ENCODE measurements at places on chromosomes 12 and 14.

DNA sequence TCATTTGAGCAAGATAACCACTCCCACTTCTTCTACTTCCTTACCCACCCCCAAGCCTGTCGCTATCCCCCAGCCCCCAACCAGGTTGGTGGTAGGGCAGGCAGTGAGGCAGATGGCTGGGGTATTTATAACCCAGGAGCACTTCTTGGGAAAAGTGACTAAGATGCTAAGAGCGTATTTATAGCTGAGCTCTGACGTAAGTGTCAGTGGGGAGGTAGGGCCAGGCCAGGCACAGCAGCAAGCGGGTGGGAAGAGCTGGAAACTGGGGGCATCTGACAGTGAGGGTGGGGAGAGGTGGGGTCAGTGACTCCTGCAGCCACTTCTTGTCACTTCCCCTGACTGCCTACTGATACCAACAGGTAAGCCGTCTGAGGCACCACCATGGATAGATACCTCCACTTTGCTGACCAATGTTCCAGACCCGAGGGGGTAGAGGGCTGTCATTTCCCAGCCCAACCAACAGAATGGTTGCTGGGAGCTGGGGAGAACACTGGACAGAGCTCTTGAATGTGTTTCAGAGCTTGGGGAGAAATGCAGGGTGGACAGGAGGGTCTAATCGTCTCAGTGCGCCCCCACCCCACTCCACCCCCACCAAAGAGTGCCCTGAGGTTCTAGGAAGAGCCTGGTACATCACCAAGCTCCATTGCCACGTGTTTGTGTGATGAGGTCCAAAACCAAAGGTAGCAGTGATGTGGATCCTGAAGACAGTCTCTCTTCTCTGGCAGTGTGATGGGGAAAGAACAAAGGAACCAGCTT lies 2.7 kb upstream of the INHBE start:
- no peak for DNase-seq

DNA sequence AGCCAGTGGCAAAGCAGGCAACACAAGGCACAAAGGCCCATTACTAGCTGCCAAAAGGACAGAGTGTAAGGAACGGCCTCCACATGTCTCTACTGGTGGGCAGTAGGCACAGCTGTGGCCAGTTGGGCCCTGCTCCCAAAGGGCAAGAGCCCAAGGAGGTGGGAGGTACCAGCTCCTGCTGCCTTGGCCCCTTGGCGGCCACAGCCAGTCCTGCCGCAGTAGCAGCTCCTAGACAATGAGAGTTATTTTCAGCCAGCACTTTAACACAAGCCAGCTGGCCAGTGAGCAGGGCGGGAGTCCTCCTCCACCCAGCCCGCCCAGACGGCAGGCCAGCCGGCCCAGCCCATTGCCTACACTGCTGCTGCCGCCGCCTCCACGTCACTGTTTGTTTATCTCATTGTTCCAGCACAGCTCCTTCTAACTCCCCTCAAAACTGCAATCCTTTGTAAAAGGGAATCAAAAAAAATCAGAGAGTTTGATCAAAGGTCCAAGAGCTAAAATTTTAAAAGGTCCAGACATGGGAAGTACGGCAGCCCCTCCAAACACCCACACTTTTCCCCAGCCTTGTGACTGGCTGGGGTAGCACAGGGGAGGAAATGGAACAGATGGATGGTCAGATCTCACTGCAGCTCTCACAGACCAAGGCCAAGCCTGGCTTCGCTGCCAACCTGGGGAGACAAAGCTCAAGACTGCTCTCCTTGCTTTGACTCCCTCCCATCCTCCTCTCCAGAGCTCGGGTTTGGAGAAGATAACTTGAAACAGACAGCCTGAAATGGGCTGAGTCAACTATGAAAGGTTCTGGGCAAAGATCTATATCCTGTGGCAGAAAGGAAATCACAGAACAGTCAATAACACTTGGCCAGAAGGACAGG lies 33.5 kb downstream of the FMNL3 start:
- DNase-seq: no peak

DNA sequence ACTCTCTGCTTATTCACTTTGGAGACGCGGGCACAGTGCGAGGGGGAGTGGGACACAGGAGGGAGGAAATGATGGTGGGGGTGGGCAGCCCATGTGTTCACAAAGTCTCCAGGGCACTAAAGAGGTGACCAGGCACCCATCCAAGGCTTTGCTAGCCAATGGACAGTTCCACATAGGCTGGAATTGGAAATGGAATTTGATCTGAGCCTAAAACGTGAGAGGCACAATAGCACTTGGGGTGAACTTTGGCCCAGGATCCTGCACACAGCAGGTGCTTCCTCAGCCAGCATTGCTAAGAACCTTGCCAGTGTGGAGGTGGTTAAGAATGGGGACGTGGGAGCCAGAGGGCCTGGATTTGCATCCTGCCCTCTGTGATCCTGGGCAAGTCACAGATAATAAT lies 193.8 kb downstream of the CHST11 start:
- DNase-seq: no peak

- no peak for DNase-seq
Measured at GRCh38 chr12:87469295-87469694, 559.9 kb downstream of the C12orf50 start.

- DNase-seq: no peak
Measured at GRCh38 chr12:116443821-116444589, 115.2 kb upstream of the MAP1LC3B2 start.

DNA sequence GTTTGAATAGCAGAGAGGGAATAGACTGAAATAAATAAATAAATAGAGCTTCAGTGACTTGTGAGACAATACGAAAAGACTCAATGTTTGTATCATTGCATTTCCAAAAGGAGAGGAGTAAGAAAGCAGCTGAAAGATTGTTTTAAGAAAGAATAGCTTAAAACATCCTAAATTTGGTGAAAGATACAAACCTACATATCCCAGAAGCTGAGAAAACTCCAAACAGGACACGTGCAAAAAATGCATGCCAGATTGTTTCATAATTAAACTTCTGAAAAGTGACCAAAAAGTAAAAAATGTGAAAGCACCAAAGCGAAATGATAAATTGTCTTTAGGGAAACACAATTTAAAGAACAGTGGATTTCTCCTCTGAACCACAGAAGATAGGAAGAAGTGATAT lies 711.0 kb downstream of the AACS start:
- no peak for DNase-seq

GRCh38 chr12:6827437-6827911 lies 733 bp upstream of the P3H3 start:
- peak; percentile 31 for DNase-seq

- no peak for DNase-seq
Measured at GRCh38 chr12:27964123-27964522, 8.4 kb downstream of the PTHLH start.

GRCh38 chr12:68036642-68037041 lies 47.4 kb downstream of the IFNG-AS1 start:
- DNase-seq: no peak

GRCh38 chr14:71399057-71399487 lies 491.8 kb downstream of the PCNX1 start:
- DNase-seq: no peak

GRCh38 chr12:29582677-29583272 lies 85.3 kb upstream of the OVCH1 start:
- DNase-seq: no peak

DNA sequence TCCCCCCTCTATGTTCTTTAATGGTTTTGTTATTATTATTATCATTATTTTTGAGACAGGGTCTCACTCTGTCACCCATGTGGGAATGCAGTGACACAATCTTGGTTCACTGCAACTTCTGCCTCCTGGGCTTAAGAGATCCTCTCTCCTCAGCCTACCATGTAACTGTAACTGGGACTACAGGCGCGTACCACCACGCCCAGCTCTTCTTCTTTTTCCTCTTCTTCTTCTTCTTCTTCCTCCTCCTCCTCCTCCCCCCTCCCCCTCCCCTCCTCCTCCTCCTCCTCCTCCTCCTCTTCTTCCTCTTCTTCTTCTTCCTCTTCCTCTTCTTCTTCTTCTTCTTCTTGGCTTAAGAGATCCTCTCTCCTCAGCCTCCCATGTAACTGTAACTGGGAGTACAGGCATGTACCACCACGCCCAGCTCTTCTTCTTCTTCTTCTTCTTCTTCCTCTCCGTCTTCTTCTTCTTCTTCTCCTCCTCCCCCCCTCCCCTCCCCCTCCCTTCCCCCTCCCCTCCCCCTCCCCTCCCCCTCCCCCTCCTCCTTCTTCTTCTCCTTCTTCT lies 5.4 kb upstream of the KRT7 start:
- DNase-seq: no peak

GRCh38 chr12:96472384-96472783 lies 17.0 kb upstream of the CFAP54 start:
- DNase-seq: no peak

DNA sequence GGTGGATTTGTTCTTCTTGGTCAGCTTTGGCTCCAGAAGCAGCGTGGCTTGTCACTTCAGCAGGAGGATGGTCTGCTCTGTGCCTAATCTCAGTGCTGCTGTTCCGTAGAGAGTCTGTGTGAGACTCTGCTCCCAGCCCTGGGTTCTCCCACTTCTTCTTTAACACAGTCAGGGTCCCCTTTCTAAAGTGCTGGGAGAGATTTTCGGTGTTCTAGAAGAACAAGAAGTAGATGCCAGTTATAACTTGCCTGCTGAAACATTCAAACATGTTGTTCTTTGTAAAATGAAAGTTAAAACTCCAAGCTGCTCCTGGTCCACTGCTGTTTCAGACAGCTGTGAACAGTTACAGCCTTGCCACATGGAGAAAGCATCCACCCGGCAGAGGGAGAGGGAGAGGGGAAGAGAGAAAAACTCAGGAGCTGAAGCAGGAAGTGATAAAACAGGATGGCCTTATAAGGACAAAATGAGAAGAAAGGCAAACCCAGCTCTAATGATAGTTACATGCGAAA lies 55.2 kb upstream of the CERS5 start:
- DNase-seq: no peak

GRCh38 chr14:99382071-99382470 lies 98.6 kb downstream of the SETD3 start:
- no peak for DNase-seq

DNA sequence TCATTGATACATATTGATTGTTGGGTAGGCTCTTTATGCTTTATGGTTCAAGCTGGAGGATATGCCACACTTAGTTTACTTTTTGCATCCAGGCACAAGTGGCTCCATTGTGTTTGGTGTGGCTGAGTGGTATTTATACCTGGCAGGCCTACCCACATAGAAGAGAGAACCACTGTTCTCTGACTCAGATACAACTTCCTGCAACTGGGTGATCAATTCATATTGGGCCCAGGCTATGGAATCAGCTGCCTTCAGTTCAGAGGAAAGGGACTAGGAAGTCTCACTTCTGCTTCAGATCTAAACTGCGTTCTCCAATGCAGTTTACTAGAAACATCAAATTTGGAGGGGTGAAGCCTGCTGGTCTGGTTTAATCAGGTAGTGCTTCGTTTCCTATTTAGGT lies 49.8 kb upstream of the LRRK2 start:
- no peak for DNase-seq

DNA sequence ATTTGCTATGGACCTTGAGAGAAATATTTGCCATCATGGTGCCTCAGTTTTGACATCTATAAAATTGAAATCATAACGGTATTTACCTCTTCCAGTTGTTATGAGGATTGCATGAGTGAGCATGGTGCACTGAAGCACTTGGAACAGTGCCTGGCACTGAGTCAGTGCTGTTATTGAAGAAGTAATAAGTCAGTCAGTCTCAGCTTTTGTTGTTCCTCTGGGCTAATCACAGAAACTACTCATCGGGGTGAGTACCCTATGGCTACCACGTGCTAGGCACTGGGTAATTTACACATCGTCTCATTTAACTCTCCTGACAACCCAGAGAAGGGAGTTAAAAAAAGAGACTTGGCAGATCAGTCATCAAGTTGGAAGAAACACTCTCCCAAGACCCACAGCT lies 159.5 kb upstream of the NRXN3 start:
- no peak for DNase-seq

- DNase-seq: no peak
Measured at GRCh38 chr12:100860611-100861010, 66.0 kb downstream of the ANO4 start.

- DNase-seq: no peak
Measured at GRCh38 chr12:10873378-10873777, 10.7 kb downstream of the PRH1 start.

DNA sequence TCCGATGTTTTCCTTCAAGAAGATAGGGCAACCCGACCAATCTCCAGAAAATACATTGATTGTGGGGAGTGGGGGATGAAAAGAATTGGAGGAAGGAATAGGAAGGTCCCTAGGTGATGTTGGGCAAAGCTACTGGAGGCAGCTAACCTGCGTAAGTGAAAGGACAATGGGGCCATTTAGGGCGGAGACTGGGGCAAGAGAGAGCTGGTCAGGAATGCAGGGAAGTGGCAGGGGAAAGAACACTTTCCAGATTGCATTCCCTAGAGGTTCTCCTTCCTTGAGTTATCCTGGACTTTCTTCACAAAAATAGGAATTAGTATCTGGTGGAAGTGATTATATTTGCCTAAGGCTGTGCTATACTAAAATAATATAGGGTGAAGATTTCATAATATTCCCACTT lies 151.8 kb upstream of the HMGA2 start:
- DNase-seq: no peak

DNA sequence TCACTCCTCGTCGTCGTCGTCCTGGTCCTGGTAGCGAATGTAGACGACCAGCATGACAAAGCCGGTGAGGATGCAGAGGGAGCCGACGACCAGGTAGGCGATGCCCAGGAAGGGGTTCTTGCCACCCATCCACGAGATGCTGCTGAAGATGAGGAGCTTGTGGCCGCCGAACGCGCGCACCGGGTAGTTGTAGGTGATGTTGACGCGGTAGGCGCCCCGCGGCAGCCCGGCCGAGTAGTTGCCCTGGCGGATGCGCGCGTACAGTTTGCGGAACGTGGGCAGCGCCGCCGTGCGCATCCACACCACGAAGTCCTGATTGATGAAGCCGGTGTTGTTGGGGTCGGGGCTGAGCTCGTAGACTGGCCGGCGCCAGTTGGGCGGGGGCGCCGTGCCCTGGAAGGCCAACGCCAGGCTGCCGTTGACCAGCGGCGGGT lies 1.0 kb downstream of the TMEM30B start:
- DNase-seq: peak; percentile 21

DNA sequence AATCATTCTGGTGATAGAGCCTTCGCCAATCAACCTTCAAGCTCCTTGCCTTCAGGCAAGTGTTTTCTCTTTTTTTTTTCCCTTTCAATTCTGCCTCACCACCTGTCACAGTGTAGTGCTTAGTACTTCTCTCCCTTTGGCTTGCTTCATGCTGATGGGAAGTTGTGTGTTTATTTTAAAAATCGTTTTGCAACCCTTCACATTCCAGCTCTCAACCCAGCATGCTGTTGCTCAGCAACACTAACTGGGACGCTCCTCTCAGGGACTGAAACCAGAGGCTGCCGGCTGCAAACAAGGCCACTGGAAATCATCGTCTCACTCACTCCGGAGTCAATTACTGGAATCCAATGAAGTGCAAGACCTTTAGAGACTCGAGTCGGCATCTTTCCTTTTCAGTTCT lies 342.7 kb downstream of the PRKD1 start:
- DNase-seq: no peak

GRCh38 chr12:79156846-79157463 lies 292.4 kb downstream of the SYT1 start:
- DNase-seq: no peak

DNA sequence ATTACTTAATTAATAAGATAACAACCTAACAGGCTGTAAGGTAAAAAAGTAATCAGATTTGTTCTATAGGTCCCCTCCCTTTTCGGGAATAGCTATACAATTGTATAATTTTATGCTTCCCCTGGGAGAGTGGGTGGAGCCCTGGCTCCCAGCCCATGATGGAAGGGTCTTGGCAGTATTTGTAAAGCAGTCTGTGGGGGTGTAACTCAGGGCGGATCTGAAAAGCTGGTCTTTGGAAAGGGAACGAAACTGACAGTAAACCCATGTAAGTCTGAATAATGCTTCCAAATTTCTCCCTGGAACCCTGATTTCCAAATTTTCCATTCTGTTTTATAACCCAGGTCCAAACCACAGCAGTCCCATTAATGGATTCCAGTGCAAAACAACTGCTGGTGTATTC lies 110.4 kb downstream of the DAD1 start:
- no peak for DNase-seq

GRCh38 chr14:88856786-88857366 lies 32.4 kb downstream of the TTC8 start:
- no peak for DNase-seq
